GM13976 (cell line): ENCODE measurements at places on chromosomes 13 and 19.
A peak's percentile ranks its signal among the peaks of the same experiment; 100 is the strongest.

- no peak for DNase-seq
These were observed 27.4 kb upstream of the ZNF83 start for GRCh38 chr19:52665529-52665928.

DNA sequence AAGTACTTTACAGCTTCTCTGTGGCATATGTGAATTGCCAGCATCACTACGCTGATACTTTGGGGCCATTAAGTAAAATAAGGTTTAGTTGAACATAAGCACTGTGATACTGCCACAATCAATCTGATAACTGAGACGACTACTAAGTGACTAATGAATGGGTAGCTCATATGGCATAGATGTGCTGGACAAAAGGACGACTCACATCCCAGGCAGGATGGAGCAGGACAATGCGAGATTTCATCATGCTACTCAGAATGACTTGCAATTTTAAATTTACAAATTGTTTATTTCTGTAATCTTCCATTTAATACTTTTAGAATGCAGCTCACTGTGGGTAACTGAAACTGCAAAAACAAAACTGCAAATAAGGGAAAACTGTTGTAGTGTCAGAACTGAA is 13.6 kb downstream of the CCDC122 start:
- DNase-seq, result no peak

DNA sequence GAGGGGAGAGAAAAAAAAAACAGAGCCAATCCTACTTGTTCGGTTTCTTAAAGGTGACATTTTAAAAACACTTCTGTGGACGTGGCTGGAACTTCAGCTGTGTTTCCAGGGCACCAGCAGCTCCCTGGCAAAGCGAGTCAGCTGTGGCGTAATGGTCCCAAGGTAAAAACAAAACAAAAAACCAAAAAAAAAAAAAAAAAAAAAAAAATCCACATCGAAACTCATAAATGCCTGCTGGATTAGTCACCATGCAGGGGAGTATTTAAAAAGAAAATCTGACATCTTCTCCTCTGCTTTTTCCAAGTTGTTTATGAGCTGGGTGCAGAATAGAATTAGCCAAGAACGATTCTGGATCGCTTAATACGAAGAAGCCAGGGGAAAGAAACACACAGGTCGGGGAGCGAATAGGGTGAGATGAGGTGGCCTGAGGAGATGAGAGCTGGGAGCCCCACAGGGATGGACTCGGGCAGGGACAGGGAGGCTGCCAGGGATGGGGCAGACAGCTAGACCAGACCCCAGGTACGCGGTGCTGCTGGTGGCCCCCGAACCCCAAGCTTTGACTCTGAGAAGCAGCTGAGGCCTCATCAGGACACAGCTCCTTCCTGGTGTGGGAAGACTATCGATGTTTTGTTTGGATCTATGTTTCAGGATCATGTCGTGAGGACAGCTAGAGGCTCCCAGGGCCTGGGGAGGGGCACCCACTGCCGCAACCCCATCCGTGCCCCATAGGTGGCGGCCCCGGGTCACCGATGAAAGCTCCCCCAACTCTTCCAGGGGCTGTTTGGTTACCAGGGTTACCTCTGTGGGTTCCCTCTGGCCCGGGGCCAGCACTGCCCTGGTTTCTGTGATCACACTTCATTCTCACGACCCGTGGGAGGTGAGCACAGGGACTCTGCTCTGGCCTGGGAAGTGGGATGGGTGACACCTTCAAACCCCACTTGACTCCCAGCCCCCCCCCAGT is 3.1 kb upstream of the CTXN1 start:
- peak; percentile 83 for DNase-seq

- no peak for DNase-seq
These were observed 213.5 kb upstream of the UBL3 start for GRCh38 chr13:30063892-30064291.

- DNase-seq, result no peak
These were observed 14.2 kb downstream of the NDUFA11 start for GRCh38 chr19:5889288-5889971.

DNA sequence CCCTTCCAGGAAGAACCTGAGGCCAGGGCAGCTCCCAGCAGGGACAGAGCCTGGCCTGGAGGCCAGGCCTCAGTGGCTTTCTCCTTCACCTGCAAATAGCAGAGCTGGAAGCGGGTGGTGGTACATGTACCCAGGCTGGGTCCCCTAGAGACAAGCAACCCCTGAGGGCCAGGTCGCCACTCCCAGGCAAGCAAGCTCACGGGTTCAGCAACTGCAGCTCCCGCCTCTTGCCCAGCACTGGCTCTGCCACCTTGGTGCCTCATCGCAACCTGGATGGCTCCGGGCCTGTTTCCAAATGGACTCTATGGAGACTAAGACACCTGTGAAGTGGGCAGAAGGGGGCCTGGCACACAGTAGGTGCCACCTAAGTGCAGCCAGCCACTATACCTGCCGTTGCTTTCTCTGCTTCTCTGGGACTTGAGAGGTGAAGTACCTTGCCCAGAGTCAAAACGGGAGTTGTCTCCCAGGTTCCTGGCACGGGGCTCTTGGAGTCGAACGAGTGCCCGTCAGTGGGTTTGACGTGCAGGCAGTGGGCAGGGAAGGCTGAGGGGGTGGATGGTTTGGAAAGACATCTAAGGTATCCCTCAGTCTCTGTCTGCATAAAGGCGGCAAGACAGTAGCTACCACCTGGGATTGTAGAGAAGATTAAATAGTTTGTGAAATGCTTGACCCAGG is 2.4 kb upstream of the PLPP2 start:
- DNase-seq, result no peak

- DNase-seq, result peak; percentile 69
These were observed 12.9 kb downstream of the PIN1 start for GRCh38 chr19:9848060-9848459.

- DNase-seq, result no peak
These were observed 119.2 kb downstream of the KLF5 start for GRCh38 chr13:73177916-73178565.
